Cortex of kidney (tissue), 1 donor: ENCODE measurements at places on chromosomes 11 and 22.

- no peak for DNase-seq
These were observed 5.4 kb downstream of the DAGLA start for GRCh38 chr11:61685617-61685967.

- no peak for DNase-seq
These were observed 8.3 kb upstream of the FOLR2 start for GRCh38 chr11:72208281-72208680.

DNA sequence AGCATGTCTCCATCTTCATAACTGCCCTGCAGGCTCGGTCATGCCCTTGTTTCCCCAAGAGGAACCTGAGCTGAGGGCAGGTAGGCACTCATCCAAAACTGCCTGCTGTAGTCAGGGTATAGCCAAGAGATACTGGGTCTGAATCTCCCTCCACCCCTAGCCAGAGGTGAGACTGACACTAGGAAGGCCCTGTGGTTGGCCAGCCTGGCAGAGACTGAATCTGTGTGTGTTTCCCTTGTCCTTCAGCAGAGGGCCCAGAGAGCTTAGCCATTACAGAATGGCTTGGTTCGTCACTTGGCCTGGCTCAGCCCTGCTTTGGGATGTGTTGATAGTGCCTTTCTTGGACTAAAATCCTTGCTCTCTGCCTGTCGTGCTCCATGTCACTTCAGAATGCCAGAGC, 79.3 kb upstream of the SUSD2 start:
- no peak for DNase-seq

DNA sequence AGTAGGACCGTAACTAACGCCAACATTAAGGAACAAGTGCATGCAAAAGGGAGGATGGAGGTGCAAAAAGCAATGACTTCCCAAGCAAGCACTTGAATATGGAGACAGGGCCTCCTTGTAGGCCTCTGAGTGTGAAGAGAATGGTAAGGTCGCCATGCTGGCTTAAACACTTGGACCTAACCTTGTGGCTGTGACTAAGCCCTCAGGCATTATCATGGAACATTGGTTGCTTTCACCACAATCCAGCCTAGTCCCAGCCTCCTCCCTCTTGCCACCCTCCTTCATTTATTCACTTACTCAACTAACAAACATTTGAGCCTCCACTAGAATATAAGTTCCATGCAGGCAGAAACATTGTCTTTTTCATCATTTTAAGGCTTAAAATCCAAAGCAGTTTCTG, 11.9 kb upstream of the SYTL2 start:
- DNase-seq: no peak

DNA sequence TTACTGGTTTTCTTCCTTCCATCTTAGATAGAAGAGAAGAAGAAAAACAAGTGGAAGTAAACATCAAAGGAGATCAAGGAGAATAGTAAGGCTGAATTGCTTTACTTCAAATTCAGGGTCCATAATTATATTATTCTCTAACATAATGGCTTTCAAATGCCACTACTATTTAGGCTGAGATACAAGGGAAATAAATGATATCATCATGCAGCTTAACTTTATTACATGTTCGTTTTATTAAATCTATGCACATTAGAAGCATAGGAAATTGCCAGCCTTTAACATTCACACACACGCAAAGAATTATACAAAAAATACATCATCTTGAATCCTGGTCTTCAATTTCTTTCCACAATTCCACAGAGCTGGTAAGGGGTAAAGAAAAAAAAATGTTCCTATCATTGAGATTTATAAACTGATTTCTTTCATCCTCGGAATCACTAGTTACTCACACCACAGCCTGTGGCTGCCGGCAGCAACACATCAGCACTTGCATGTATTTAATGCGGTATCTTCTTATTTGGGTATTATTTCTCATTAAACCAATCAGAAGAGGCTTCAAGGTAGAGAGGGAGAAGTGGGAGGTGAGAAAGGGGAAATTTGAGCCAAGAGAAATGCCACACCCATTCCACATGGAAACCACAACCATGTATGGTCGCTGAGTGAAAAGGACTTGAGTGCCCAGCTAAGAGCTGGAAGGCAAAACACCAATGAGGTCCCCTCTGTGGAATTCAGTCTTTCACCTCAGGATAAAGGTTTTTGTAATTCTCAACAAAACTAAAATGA, 26.3 kb downstream of the SYTL2 start:
- DNase-seq: no peak

DNA sequence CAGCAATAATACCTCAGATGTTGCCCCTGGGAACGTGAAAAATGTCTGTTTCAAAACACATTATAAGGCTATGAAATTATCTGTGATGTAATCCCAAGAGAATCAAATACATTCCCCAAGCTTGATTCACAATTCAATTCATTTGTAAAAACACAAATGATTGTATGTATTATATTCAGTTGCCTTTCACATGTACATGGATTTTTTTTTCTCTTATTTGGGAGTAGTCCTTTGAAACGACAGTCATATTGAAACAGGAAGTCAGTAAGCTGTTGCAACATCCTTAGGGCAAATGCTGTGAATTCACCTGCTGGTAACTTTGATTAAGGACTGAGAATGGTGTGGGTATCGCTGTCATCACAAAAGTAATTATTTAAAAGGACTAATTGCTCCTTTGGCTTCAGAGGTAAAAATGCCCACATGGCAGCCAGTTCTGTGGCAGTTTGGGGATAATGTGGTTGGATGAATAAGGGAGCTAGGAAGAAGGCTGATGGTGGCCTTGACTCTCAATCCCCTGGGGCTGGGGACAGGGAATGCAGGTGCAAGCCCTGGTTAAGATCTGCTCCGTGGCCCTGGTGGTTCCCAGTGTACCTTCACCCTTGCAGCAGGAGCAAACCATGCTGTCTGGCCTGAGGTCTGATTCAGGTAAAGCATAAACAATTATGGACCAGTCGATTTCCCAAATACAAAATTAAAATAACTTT, 13.2 kb downstream of the EHF start:
- DNase-seq: no peak
